ENCODE measurements at places on chromosomes 6 and 20.
A peak's percentile ranks its signal among the peaks of the same experiment; 100 is the strongest.

DNA sequence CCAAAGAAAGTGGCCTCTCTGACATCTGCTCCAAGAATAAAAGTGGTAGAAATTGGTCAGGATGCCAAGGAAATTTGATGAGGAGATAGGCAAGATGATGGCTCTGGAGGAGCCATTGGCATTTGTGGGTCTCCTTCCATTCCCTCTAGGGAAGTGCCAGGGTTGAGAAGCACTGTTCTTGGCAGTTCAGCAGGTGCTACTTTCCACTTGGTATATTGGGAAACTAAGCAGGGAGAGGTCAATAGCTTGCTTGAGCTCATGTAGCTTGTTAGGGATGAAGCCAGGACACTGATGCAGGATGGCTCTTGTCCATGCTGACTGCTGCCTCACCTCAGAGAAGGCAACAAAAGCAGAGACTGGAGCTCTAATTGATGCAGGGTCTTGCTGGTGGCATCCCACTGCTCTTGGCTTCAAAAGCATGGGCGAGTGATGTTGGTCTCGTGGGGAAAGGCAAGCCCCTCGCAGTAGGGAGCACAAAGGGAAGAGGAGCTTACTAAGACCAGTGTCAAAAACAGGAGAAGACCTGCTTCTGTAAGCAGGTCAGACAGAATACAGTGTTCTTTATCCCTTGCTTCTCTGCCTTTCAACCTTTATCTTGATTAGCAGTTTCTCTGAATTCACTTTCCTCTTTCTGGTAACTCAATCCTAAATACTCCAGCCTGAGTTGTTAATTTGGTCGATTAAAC lies 73.1 kb upstream of the RIPOR2 start:
- DNase-seq, result no peak

DNA sequence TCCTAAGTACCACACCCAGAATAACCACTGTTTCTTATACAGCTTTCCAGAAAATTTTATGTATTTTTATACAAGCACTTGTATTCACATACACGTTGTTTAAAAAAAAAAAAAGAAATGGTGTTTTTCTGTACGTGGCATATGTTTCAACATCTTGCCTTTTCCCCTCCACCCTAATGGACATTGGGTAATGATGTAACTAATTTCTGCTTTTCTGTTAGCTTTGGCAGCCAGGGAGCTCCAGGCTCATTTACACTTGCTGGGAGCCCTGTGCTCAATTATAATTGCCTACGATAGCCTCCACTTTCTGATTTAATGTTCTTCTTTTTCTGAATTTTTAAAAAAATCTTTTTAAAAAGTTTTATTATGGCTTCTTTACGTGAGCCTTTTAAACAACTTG lies 352.4 kb downstream of the UTRN start:
- DNase-seq, result no peak

GRCh38 chr20:45909817-45910669 lies 1.9 kb downstream of the PLTP start:
- no peak for DNase-seq

- DNase-seq, result peak; percentile 53
Observed at GRCh38 chr6:170117111-170117972, 173.5 kb downstream of the DLL1 start.

- no peak for DNase-seq
Observed at GRCh38 chr6:109252261-109253041, 129.8 kb downstream of the CD164 start.

DNA sequence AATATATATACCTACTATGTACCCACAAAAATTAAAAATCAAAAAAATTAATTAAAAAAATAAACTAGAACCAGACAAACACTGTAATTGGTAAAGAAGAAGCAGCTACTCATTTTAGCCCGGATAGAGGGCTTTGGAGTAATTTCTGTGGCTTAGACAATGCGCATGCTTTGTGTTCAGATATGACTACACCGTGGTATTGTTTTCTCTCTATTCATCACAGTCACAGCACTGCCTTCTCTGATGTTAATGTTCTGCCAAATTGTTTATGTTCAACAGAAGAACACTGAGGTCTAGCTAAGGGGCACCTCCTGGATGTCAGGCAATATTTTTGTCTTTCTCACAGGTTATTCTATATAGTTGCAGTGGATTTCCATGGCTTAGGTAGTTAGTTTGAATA lies 77.5 kb upstream of the GJE1 start:
- DNase-seq, result no peak

Data from upper lobe of right lung (tissue), 1 donor.